ENCODE measurements at places on chromosomes 2 and 18.
A peak's percentile ranks its signal among the peaks of the same experiment; 100 is the strongest.

GRCh38 chr2:206477296-206477695, 34.0 kb downstream of the ADAM23 start:
- DNase-seq = peak; percentile 86

DNA sequence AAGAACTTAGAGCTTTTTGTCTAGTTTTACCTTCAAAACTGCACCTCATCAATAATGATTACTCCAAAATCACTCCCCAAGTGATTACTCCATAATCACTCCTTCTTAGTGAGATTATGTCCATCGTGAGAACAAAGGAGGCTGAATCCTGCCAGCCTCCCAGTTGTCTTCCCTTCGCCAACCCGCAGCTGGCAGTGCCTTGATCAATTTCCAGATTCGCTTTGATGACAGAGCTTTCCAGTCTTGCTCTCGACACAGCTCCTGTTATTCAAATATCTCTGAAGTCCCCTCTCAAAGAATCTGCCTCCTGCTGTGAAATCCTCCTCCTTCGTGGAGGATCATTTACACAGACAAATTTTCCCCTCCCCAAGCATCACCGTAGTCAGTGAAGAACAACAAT, 237.7 kb downstream of the EIPR1 start:
- DNase-seq = no peak

DNA sequence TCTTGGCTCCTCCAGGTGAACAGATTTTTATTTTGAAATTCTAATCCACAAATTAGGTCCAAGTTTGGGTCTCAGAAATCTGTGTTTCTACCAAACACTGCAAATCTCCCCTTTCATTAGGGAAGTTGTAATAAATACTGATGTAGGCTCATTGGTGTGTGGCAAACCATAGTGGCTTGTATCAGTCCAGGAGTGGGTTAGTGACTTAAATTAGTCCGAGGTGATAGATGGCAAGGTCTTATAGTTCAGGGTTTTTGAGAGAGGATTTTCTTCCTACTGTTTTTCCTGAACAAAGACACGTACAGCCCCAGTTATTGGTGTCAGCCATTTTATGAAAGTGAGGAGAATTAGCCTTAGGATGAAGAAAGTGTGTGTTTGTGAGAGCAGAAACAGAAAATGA, 74.6 kb downstream of the RPRM start:
- no peak for DNase-seq

DNA sequence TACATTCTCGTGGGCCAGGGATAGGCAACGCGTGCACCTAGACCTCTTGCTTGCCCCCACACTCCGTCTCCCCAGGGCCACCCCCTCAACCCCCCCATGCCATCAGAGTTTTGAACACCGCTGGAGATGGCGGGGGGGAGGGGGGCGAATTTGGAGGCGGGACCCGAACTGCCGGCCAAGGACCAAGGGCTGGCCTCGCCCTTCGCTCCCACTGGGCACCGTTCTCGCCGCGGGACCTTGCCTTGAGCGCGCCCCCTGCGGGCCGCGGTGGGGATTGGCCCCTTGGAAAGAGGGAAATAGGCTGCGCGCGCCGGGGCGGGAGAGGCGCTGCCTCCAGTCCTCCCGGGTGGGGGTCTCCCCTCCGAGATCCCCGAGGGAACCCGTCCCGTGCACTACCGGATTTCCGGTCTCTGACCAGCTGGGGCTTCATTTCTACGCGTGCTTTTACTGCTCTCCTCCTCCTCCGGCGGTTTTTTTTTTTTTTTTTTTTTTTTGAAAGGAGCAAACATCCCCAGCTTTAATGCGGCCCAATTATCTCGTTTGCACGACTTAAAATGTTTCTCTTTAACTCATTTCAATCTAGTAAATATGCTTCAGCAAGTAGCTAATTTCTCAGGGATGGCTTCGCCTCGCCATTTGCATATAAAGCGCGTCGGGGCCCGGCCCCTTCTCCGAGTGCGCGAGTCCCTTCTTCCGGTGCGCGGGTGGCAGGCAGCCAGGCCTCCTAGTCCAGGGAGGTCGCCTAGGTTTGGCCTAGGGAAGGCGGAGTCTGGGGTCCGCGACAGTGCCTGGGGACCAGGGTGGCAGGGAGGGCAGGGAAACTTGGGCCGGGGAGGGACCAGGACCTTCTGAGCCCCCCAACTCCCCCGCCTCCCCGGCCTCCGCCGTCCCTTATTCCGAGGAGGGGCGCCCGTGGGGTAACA, 10.0 kb upstream of the GBX2 start:
- peak; percentile 73 for DNase-seq

GRCh38 chr2:71861186-71862160, 286.2 kb downstream of the CYP26B1 start:
- DNase-seq = no peak

DNA sequence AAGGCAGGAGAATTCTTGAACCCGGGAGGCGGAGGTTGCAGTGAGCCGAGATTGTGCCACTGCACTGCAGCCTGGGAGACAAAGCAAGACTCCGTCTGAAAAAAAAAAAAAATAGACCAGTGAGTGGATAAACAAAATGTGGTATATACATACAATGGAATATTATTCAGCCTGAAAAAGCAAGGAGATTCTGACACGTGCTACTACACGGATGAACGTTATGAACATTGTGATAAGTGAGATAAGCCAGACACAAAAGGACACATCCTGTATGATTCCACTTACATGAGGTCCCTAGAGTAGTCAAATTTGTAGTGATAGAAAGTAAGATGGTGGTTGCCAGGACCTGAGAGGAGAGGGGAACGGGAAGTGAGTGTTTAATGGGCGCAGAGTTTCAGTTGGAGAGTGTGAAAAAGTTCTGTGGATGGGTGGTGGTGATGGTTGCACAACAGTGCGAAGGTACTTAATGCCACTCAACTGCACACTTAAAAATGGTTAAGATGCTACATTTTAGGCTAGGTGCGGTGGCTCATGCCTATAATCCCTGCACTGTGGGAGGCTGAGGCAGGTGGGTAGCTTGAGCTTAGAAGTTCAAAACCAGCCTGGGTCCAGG, 38.3 kb downstream of the NIFK start:
- no peak for DNase-seq

DNA sequence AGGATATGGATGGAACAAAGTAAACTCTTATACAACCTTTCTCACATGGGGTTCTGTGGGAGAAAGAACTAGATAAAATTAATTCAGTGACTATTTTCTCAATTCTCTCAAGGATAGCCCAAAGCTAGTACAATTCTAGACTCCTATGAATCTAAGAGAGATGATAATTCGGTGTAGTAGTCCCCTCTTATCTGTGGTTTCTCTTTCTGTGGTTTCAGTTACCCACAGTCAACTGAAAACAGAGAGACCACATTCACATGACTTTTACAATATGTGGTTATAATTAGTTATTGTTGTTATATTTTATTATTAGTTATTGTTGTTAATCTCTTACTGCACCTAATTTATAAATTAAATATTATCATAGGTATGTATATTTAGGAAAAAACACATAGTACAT, 53.5 kb upstream of the C2orf15 start:
- no peak for DNase-seq

- no peak for DNase-seq
Observed at GRCh38 chr2:150767991-150768746, 280.7 kb upstream of the RND3 start.

DNA sequence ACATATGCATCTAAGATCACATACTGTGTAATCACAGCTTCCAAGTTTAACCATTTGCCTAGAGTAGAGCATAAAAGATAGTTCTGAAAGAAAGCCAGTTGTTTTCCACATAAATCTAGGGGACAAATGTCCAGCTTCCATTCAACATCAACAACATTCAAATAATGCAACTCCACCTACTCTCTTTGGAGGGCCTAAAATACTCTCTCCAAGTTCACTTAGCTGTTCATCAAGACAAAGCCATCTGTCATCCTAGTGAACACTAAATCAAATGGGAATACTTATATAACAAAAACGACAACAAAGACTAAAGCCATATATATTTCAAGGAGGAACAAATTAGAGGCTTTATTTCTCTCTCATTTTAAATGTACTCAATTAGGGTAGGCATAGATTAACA, 221.5 kb upstream of the CDH2 start:
- no peak for DNase-seq

DNA sequence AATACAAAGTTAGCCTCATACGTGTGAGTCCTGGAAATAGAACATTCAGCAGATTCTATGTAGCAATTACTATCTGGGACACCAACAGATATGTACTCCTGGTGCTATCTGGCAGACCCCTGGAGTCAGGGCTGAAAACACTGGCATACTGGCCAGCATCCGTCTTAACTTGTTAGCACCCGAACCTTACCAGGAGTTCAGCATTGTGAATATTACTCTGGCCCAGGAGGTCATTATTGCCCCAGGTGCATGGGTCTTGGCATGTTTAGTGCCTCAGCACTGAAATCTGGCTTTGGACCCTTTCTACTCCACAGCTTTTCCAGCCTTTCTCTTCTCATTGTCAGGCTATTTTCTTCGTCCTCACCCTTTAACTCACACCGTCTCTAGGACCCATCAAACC, 11.9 kb upstream of the NDUFV2 start:
- DNase-seq = no peak

DNA sequence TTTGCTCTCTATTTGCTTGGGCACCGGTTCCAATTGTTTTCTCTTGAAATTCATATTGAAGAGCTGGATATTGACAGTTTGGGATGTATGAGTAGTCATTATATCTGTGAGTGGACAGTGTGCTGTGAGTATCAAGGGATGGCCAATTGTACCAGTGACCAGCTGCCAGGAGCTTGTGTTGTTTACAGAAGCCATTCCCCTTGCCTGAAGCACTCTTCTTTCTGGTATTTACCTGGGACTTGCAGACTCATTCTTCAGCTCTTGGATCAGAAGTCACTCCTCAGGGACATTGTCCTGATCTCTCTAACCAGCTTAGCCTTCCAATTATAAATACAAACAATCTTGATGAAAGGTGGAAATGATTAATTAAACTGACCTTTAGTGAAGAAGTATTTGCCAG, 438.3 kb upstream of the LRATD1 start:
- no peak for DNase-seq

GRCh38 chr2:158893026-158893425, 75.4 kb upstream of the TANC1 start:
- peak; percentile 93 for DNase-seq

Measured in NCI-H1694 treated with DMSO at 0.1 percent for 48 hours (cell line).